ENCODE measurements at places on chromosomes 11 and 22. TPM values are rescaled to one million over a fixed set of nuclear protein-coding genes. Genes with fewer than 3 reads are reported as not detected.

Gene MPZL2
- total RNA-seq: 73.7 TPM

Gene LRRC74B
- not detected for total RNA-seq

Gene ELF5
- 2.7 TPM for total RNA-seq

Gene WT1
- total RNA-seq: 0.14 TPM

Gene RHBDD3
- 74.6 TPM for total RNA-seq

Gene PIWIL4
- 0.82 TPM for total RNA-seq

Gene PLAAT5
- not detected for total RNA-seq

Gene LMO2
- total RNA-seq: 11.4 TPM

Gene MN1
- 5.8 TPM for total RNA-seq

DNA sequence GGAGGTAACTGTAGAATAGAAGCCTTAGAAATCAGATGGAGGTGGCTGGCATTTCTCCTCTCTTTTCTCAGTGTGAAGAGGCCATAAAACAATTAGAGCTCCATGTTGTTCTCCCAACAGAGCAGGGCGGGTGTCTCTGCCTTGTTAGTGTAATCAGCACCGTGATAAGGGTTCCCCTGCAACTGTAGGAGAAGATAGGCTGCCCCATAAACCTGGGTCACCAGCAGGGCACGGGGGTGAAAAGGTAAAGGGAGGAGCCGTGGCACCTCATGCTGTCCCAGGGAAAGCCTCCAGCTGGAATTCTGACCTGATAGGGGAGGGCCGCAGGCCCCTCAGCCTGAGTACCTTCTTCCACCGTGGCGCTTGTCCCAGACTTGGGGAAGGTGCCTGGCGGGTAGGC lies 68.7 kb downstream of the ISX start:
- DNase-seq: no peak

GRCh38 chr11:7160814-7161489 lies 72.2 kb downstream of the RBMXL2 start:
- DNase-seq: no peak

DNA sequence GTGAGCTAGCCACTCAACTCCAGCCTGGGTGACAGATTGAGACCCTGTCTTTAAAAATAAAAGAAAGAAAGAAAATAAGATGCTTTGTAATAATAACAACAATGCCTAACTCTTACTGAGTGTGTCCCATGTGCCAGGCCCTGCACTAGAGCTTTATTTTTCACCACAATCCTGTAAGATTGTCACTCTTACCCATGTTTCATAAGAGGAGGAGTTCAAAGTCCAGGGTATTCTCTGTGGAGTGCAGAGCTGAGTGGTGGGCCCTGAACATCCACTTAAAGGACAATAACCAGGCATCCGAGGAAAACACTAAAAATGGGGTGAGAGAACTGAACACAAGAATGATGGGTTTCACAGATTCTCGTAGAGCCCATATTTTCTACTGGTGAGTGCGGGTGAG lies 925 bp upstream of the C11orf52 start:
- no peak for DNase-seq

DNA sequence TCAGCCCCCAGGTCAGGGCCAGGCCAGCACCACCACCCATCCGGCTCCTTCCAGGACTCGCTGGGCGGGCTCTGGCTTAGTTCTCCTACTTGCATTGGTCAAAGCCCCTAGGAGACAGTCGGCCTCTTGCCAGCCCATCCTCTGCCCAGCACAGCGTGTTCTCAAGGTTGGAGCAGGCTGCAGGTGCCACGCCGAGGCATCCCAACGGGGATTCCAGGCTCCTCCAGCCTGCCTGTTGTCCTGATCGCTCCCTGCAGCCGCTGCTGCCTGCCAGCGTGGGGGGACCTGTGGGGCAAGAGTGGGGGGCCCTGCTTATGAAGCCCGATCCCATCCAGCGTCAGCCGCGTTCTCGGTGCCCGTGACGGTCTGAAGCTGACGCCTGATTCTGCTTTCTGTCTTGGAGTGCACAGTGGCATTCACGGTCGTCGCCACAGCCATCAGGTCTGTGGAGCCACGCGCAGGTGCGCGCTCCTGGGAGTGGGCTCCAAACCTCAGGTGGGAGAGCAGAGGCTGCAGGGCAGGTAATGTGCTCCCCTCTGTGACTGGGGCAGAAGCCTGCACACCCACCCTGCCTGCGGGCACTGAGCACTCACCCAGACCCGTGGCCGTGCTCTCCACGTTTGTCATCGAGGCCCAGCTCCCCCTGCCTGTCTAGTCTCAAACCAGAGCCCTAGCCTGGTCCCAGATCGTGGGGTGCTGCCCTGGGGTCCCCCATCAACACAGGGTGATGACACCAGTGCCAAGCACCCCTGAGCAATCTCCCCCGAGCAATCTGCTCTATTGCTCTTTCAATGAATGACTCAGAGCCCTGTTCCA lies 991.6 kb downstream of the BRD1 start:
- DNase-seq: no peak

- DNase-seq: peak; percentile 2
Observed at GRCh38 chr11:203945-204586, 3.1 kb downstream of the BET1L start.

DNA sequence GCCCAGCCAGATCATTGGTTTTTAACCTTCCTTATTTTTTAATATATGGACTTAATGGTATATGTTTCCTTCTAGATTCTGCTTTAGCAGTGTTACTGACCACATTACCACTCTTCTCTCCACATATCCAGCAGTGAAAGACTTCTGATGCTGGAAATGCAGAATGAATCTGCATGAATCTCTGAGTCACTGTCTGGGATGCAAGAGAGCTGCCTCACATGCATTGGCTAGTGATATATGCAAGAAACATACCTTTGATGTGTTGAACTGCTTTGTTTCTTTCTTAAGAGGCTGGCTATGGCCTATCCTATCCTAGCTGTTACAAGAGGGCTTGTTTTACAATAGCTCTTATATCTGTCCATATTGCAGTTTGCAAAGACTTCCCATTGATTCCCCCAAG lies 16.6 kb upstream of the AMPD3 start:
- no peak for DNase-seq

- no peak for DNase-seq
Observed at GRCh38 chr11:6631361-6631890, 12.2 kb upstream of the TPP1 start.

DNA sequence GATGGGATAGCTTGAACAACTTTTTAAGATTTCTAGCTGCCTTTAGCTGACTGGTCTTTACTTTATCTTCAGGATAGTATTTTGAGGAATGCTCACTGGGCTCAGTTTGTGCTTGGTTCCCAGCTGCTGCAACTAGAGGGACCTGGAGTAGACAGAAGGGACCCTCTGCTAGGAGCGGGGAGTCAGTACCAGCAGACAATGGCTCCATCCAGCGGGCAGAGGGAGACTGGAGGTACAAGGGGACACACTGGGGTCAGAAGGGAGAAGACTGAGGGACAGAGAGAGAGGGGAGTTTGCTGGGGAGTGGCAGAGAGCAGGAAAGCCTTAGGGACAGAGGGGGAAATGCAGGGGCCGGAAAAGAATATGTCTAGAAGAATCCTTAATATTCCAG lies 22.0 kb upstream of the ACER3 start:
- no peak for DNase-seq

DNA sequence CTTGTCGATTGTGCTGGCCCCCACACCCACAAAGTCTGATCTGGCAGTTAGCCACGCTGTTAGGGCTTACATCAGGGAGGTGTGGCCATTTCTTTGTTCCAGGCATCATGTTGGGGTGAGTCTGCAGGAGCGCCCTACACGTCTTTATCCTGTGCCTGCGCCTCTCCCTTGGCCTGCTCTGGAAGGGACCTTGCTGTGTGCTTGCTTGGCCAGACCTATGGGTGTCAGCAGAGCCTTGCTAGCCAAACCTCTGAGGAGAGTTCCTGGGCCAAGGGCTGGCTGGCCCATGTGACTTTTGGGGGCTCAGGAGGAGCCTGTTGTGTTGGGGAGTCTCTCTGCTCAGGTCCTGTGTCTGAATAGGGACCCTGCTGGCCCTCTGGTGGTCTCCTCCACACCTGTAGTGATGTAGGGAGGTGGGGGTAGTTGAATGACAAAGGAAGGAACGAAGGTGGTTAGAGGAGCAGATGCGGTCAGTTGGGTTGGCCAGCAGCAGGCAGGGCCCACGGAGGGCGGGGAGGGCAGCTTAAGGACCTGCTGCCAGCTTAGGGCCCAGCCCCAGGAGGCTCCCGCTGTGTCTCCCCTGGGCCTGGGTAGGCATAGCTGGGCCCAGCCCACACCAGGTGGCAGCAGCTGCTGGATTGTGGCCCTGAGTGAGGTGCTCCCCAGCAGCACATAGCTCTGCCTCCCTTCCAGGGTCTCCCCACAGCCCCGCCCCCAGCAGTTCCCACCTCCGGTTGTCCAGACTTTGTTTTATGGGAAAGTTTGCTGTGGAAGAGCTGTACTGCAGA lies 7.9 kb downstream of the PPIL2 start:
- no peak for DNase-seq

- DNase-seq: peak; percentile 61
Observed at GRCh38 chr11:79493555-79494171, 52.8 kb upstream of the TENM4 start.

DNA sequence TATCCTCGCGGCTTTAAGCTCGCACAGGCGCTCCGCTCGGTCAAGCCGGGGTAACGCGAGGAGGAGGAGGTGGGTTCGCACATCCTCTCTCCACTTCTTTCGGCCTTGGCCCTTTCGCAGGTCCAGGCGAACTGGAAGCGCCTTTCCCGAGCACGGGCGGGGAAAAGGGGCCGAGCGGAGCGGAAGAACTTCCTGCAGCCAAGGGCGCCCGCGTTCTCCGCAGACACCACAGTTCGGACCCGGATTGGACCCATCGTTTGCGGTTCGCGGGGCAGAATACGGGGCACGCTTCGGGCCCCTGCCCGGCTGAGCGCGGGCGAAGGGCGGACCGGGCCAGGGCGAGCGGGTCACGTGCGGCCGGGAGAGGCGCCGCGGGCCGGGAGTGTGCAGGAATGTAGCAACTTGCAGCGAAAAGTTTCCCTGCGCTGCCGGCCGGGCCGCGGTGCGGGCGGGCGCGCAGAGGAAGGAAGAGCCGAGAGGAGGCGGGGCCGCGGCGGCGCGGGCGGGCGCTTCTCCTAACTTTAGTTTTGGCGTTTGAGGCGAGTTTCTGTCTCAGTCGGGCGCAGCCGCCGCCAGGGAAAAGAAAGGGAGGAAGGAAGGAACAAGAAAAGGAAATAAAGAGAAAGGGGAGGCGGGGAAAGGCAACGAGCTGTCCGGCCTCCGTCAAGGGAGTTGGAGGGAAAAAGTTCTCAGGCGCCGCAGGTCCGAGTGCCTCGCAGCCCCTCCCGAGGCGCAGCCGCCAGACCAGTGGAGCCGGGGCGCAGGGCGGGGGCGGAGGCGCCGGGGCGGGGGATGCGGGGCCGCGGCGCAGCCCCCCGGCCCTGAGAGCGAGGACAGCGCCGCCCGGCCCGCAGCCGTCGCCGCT lies at the start of gene YAP1:
Gene YAP1, plus strand, starts transcription at position 552 of the 865 bp plus-strand sequence. CDS start 402 bp downstream, outside the sequence.
- DNase-seq: peak; percentile 86

DNA sequence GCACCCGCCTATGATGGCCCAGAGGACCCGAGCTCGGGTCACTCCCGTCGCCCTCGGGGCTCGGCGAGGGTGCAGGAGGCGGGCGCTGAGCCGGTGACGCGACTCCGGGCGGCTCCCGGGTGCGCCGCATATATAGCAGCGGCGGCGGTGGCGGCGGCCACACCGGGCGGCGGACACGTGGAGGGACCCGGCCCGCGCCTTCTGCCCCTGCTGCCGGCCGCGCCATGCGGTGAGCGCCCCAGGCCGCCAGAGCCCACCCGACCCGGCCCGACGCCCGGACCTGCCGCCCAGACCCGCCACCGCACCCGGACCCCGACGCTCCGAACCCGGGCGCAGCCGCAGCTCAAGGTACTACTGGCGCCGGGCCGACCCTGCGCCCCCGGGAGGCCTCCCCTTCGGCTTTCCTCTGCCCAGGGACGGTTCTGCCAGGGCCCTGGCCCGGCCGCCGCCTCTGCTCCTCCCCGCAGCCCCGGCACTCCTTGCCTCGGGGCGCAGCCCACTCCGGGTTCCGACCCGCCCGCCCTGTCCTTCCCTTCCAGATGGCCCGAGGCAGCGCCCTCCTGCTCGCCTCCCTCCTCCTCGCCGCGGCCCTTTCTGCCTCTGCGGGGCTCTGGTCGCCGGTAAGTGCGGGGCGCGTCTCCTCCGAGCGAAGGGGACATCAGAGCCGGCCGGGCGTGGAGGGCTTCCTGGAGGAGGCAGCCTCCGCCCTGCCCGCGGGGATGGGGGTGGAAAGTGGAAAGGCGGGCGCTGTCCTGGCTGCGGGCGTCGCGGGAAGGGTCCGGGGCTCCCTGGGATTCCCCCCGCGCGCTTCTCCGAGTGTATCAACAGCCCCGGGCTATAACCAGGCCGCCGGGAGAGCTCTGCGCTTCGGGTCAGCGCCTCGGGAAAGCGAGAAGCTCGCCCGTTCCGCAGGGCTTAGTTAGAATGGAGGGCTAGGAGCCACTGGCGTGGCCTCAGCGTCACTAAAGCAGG lies at the start of gene GAL:
Gene GAL, plus strand, starts transcription at position 160 of the 972 bp plus-strand sequence. Its CDS starts 380 bp downstream, at position 540.
- DNase-seq: no peak

GRCh38 chr11:9601037-9601875 lies 27.8 kb downstream of the WEE1 start:
- no peak for DNase-seq

- peak; percentile 38 for DNase-seq
Observed at GRCh38 chr11:121567995-121568394, 115.2 kb upstream of the SORL1-AS1 start.

DNA sequence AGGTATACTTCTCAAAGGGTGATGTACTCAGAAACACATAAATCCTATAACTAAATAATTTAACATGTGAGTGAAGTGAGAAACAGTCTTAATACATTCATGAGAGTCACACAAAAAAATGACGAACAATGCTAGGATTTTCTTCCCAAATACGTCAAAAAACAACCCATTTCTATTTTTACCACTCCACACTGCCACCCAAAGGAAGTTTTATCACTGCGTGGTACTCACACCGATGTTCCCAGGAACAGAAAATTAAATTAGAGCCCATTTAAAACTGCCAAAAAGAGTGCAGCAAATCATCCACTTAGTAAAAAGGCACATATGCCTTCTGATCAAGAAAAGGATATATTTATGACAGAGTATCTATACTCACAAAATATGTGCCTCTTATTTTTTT lies 710.9 kb upstream of the FAT3 start:
- no peak for DNase-seq

DNA sequence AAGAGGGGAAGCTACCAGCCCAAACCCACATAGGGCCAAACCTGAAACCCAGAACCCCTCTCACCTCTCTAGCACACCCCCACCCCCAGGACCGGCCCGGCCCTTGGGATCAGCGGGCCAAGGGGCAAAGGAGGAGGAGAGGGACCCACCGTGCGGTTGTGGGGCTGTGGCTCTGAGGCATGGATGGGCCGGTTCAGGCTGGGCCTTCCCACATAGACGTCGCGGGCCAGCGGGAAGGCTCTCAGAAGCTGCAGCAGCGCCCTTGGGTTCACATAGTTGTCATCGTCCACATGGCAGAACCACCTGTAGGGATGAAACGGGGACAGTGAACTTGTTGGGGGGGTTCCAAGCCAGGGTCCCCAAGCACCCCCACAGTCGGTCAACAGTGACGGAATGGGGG lies 7.0 kb downstream of the MFNG start:
- DNase-seq: no peak

GRCh38 chr11:14315130-14315529 lies 43.9 kb downstream of the RRAS2 start:
- no peak for DNase-seq

DNA sequence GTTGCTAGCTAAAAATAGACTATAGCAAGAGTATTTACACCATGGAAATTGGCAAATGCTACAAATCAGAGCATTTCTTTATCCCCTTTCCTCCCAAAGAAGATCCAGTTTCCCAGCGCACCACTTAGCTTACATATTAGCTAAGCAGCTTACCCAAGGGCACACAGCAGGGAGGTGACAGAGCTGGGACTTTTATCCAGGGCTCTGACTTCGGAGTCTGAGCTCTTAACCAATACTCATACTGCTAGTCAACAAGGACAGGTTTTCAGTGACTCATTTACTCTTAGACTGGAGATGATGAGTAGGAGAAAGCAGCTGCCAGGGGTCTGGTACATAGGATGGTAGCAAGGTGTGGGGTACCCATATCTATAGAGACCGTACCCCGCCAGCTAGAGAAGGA lies 38.4 kb downstream of the NAV2 start:
- no peak for DNase-seq
